ENCODE measurements at places on chromosomes 6 and 20. TPM values are rescaled to one million over a fixed set of nuclear protein-coding genes. Genes with fewer than 3 reads are reported as not detected.

DNA sequence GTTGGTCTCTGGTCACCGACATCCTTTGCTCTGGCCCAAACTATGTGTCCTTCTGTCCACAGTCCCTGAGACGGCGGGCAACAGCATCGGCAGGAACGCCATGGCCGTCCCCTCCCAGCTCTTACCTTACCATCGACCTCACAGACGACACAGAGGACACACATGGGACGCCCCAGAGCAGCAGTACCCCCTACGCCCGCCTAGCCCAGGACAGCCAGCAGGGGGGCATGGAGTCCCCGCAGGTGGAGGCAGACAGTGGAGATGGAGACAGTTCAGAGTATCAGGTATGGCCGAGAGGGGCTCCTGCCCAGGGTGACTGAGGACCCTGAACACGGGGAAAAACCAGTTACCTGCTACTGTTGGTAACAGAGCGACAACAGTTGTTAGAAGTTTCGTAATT, 25.0 kb downstream of the DNMT3B start:
- DNase-seq: no peak

GRCh38 chr20:24469116-24469893, at the start of gene SYNDIG1:
TSS of gene SYNDIG1 (plus strand) at chr20:24469629. CDS start at chr20:24543098, 73,469 bp downstream.
- DNase-seq: peak; percentile 39

DNA sequence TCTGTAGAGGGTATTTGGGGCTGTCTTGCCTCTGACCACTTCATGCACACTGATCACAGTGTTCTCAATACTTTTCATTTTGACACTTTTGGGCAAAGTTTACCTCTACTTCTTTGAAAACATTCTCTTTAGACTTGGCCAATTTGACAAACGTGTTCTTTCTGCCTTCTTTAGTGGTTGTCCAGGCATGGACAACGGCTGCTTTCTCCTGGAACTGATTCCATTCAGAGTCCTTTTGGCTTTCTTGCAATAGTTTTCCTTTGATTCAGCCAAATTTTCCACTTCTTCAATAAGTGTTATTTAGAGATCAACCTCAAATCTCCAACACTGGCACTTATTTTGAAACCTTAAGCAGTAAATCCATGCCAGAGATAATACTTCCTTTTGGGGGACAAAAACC, 6.7 kb upstream of the CST9 start:
- no peak for DNase-seq

- DNase-seq: peak; percentile 60
These were observed 55.1 kb downstream of the KIF16B start for GRCh38 chr20:16517946-16518783.

GRCh38 chr6:27187231-27188060, 60.1 kb upstream of the PRSS16 start:
- no peak for DNase-seq

DNA sequence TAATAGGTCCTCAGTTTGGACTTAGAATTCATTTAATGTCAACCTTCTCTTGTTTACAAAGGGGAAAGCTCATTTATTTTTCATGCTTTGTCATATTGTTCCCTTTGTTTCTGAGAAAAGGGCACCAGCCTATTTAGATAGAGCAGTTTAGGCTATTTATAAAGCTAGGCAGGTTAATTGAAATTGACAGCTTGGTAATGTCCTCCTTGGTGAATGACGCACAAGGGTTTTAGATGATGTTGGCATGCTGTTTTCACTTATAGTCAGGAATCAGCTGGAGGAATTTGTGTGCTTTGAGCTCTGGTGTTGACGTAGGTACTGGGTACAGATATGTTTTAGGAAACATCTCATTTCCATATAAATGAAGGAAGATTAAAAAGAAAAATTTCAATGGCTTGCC, 45.2 kb downstream of the BCKDHB start:
- DNase-seq: no peak

DNA sequence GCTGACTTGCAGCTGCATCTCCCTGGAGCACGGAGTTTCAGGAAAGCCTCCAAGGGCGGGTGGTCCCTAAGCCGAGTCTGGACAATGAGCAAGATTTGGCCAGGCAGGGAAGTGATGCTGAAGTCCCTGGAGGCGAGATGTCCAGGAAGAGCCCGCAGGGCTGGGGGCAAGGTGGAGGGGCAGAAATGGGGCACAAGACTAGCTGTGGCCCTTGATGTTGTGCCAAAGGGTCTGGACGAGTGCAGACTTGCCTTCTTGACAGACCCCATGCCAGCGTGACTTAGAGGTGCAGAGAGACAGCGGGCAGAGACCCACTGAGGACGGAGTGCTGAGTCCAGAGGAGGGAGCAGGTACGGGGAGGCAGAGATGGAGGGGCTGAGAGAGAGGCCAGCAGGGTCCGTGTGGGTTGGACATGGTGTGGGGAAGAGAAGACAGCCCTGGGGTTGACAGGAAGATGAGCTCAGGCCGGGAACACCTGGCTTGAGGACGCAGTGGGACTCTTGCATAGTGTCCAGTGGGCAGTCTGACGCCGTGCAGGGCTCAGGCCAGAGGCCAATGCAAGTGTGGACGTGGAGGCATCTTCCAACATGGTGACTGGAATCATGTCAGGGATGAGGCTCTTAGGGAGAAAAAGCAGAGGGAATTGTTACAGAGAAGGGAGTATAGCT, 8.7 kb downstream of the UNC93A start:
- no peak for DNase-seq

DNA sequence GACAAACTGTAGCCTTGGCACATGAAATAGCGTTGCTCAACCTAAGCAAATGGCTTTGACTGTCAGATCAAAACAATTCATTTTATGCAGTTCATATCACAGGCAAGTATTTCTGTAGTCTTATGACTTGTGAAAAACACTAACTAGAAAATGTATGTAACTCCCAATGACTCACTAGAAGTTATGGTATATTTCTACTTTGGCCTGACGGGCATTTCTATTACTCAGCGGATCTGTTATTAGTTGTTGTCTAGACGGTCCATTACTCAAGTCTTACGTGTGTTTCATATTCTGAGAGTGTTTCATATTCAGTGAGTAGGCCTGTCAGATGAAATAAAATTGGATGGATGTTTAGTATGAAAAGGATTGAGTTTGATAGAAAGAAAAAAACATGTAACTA, 880.9 kb downstream of the PRIM2 start:
- no peak for DNase-seq

DNA sequence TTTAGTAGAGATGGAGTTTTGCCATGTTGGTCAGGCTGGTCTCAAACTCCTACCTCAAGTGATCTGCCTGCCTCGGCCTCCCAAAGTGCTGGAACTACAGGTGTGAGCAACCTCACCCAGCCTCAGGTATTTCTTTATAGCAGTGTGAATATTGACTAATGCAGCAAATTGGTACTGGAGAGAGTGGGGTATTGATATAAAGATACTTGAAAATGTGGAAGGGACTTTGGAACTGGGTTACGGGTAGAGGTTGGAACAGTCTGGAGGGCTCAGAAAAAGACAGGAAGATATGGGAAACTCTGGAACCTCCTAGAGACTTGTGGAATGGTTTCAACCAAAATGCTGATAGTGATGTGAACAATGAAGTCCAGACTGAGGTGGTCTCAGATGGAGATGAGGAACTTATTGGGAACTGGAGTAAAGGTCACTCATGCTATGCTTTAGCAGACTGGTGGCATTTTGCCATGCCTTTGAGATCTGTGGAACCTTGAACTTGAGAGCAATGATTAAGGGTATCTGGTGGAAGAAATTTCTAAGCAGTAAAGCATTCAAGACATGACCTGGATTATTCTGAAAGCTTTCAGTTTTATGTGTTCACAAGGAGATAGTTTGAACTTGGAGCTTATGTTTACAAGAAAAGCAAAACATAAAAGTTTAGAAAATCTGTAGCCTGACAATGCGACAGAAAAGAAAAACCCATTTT, 127.2 kb downstream of the DTNBP1 start:
- no peak for DNase-seq

GRCh38 chr20:19381947-19382346, 169.5 kb downstream of the SLC24A3 start:
- DNase-seq: no peak

- DNase-seq: peak; percentile 52
These were observed 50.2 kb downstream of the NCOA3 start for GRCh38 chr20:47551841-47552240.

DNA sequence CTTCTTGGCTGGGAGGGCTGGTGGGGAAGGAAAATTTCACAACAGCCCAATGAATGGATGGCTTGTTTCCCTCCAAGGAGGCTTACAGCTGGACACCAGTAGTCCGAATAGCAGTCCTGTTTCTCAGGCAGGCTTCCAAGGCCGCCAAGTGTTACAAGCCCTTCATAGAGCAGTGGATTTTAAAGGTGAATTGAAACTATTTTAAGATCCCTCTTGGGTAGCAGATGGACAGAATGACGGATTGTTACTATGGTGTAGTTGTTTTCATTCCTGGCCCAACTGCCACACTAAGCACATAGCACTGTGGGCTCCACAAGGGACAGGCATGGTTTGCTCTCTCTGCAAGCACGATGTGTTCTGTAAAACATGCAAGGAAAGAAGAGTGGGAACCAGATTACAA, 203.3 kb upstream of the TAB2 start:
- no peak for DNase-seq

DNA sequence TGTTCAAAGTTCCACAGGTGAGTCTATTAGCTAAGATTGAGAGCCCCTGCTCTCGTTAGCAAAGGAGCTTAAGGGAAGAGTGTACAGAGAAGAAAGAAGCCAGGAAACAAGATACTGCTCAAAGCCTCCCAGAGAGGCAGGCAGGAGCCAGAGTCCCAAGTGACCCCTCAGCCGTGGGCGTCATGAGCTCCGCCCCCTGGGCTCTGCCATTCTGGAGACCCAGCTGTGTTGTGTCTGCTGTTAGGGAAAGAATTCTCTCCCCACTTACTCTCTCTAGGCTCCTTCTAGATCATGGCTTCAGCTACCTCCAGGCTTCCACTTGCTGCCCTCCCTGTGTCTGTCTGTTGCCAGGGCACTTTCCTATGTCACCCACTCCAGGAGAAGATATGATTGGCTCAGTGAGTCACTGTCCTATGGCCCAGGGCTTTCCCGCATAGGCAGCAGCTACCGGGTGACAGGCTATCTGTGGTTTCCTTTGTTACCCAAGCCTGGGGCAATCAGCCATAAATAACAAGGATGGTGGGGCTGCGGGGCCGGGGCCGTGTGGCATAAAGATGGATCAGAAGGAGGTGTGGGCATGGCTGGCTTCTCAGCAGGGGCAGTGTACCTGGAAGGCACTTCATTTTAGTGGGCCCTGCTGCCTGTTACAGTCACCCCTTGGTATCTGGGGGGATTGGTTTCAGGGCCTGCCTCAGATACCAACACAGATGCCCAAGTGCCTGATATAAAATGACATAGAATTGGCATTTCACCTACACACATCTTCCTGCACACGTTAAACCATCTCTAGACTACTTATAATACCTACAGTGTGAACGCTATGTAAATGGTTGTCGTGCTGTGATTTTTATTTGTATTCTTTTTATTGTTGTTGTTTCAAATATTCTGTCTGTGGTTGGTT, 118.9 kb downstream of the ARMC2 start:
- peak; percentile 47 for DNase-seq

GRCh38 chr6:160799801-160800506, 97.9 kb downstream of the PLG start:
- no peak for DNase-seq

DNA sequence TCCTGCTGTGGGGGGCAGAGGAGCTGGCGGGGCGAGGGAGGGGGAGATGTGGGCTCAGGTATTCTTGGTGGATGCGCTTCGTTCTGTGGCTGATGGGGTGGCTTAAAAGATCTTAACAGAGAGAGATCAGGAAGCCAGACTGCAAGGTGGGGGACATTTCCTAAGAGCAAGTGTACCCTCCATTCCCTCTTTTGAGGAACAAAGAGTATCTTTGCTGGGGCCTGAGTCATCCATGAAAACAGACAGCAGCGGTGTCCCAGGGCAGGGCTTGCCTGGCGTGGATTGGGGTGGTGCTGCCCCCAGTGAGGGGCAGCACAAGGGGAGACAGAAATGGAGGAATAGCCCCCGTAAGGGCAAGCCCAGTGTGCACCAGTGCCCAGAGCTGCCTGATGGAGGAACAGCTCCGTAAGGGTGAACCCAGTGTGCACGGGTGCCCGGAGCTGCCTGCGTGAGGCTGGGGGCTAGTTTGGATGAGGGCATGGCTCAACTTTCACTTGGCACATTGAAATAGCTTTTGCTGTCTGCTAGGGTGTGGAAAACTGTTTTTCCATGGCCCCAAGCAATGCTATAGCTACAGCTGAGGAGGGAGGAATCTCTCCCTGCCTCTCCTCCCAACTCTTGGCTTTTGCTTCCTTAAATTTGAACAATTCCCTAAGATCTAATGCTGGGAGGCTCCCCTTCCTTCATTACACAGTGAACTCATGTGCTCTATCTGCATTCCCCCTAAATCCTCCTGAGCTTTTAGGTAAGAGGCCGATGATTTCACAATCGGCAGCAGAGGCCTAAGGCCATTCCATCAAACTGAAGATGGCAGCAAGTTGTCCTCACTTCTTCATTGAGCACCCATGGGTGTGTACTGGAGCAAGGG, 12.9 kb downstream of the MAPK13 start:
- DNase-seq: no peak

DNA sequence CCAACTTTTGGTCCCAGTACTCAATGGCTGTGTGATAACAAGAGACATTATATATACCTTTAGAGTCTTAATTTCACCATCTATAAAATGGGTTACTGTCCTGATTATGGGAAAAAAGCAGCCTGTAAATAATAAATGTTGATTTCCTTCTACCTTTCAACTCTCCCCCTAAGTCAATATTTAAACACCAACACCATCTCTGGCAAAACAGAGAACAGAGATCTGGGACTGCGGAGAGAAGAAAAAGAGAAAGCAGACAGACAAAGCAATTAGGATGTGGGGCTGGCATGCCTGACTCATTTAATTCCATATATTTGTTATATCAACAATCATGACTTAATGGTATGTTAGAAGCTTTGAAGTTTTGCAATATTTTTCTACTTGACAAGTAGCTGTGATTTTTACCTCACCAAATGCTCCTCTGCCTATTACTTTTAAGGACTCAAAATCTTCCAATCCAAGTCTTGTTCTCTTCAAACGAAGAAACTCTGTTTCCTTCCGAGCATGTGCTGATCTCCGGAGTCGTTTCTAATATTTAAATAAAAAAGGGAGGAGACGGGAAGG, 23.3 kb downstream of the STK38 start:
- no peak for DNase-seq

DNA sequence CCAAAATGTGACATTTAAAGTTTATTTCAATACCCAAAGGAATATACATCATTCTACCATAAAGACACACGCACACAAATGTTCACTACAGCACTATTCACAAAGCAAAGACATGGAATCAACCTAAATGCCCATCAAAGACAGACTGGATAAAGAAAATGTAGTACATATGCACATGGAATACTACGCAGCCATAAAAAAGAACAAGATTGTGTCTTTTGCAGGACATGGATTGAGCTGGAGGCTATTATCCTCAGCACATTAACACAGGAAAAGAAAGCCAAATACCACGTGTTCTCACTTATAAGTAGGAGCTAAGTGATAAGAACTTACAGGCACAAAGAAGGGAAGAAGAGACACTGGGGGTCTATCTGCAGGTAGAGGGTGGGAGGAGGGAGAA, 22.4 kb downstream of the ATP9A start:
- DNase-seq: no peak

OR12D3 gene
- polyA plus RNA-seq: not detected

XKR7 gene
- 0.02 TPM for polyA plus RNA-seq

ACTR5 gene
- 9.7 TPM for polyA plus RNA-seq
